Activated CD4-positive, alpha-beta T cell treated with anti-CD3 and anti-CD28 coated beads, Interleukin-2, amount 50 U/mL, for 4 hours (primary cell): ENCODE measurements at places on chromosomes 4 and X.

DNA sequence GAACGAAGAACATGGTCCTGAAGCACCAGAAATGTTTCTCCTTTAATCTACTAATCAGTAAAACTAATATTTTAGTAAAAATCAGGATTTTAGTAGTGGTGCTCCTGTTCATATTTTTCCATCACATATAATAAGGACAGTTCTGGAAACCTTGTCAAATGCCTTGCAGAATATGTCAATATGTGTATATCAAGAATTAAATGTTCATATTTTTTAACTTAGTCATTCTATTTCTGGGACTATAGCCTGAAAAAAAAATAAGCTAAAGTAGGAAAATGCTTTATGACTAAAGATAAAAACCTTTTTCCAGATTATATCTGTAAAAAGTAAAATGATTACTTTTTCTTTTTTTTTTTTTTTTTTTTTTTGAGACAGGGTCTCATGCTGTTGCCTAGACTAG lies 65.1 kb downstream of the MAB21L2 start:
- no peak for DNase-seq

GRCh38 chr4:622071-622995 lies 3.0 kb upstream of the PDE6B start:
- DNase-seq, result no peak

- DNase-seq, result no peak
Observed at GRCh38 chr4:128470492-128471053, 183.0 kb upstream of the PGRMC2 start.

DNA sequence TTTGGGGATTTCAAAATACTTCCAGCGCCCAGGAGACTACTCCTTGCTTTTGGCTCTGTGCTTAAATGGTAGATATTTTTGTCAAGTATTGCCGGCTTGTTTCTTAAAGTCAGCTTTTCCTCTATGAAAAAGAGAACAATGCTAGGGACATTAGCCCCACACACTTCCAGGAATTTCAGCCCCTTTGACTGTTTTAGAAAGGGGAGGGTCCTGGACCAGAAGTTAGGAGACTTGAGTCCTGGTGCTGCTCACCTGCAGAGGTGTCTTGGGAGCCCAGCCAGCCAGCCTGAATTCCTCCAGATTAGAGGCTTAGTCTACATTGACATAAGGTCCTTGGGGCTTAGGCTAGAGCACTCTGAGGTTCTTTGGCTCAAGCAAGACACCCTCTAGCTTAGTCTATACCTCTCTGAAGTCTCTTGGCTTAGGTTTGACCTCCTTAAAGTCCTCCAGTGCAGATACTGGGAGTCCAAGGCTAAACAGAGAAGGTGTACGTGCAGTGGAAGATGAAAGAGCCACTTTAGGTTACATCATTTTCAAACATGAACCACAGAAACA lies 1.6 kb upstream of the SETD7 start:
- no peak for DNase-seq

GRCh38 chr4:105145903-105146275 lies 787 bp upstream of the TET2 start:
- DNase-seq, result peak; percentile 39

DNA sequence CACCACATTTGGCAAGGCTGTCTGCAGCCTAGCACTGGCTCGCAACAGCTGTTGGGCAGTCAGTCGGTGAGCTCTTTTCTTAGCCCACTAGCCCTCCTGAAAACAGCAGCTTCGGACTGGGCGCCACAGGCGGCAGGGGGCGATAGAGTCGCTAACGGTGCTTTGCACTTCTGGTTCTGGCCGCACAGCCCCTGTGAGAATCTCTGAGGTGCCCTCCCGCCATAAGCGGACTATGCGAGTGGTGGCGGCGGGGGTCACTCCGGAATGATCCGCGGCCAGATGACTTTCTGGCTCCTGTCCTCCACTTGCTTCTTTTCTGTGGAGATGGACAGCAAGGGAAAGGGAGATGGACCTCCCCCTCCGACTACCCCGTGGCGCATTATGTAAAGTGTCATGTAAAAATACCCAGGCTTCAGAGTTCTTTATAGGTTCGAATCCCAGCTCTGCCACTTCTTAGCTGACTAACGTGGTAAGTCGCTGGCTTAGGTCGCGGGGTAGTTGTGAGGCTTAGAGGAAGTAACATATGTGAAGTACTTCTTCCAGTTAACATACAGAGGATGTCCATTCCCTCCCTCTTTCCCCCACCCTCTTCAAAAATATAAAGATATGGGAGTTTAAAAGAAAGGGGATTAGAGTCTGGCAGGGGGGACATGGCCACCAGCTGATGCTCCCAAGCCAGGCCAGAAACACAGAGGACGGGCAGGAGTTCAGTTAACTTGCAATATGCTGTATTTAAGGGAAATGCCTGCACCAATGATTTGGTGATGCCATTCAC lies 11.0 kb downstream of the ARHGAP36 start:
- no peak for DNase-seq

- no peak for DNase-seq
Observed at GRCh38 chr4:949656-950055, 17.4 kb downstream of the TMEM175 start.

DNA sequence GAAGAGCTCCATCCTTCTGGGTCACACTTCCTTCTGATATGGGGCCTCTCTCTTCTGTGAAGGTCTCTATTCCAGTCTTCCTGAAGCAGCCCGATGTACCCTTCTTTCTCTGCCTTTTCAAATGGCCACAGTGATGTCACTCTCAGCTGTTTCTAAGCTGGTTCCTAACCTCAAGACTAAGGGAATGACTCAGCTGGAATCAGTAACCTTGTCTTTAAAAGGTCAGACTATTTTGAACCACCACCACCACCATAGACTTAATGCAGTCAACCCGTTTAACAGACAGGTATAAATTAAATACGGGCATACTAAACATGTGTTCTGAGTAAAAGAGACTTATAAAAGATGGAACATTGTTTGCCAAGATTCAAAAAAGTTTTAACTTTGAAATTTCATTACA lies 121.0 kb downstream of the PPA2 start:
- no peak for DNase-seq

DNA sequence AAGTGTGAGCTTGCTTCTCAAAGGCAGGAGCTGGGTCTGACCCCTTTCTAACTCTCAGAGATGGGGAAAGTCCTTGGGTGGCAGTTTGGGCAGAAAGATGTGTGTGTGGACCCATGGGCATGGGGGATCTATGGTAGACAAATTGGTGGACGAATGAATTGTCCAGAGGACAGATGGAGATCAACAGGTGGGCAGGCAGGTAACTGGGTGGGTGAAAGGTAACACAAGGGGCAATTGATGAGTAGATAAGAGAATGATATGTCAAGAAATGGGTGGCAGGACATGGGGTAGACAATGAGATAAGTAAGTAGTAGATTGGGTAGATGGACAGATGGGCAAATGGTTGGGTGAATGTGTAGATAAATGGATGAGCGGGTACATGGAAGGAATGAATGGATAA lies 2.9 kb upstream of the KCND1 start:
- no peak for DNase-seq

GRCh38 chrX:154310616-154311536 lies 15.3 kb downstream of the TKTL1 start:
- DNase-seq, result no peak
